Stimulated activated CD4-positive, alpha-beta T cell treated with anti-CD3 and anti-CD28 coated beads, Interleukin-12 subunit alpha, Interleukin-12 subunit beta, amount 100 ng/mL, for 4 hours (primary cell): ENCODE measurements at places on chromosomes 2 and 18.

- DNase-seq: no peak
Observed at GRCh38 chr2:158668001-158668765, 126.9 kb upstream of the DAPL1 start.

DNA sequence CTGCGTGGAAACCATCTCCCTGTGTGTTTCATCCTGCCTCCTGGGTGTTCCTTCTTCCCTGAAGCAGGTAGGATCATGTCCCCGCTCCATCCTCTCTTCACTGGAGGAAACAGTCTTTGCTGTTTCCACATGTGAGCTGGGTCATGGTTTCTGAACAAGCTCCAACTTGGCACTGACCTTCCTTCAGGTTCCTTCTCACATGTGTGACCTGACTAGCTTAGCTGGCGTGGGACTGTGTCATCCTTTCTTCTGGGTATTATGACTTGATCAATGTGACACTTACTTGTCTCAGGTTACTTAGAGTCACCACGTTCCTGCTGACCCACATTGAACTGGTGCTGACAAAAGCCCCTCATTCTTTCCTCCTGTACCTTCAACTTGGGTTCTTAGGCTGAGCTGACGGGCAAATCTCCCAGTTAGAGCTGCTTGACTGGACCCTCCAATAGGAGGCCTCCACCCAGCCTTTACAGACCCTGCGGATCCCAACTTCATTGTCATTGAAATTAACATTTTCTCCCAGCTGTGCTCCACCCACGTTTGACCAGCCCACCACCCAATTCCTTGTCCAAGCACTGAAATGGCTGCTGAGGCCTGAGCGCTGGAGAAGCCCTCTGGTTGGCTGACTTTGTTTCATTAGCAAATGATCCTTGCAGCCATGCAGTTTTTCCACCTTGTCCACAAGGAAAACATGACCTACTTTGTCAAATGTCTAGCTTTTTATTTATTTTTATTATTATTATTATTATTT is 128.1 kb downstream of the DDX1 start:
- no peak for DNase-seq

- peak; percentile 43 for DNase-seq
Observed at GRCh38 chr2:69816923-69817542, 12.4 kb upstream of the GMCL1 start.

DNA sequence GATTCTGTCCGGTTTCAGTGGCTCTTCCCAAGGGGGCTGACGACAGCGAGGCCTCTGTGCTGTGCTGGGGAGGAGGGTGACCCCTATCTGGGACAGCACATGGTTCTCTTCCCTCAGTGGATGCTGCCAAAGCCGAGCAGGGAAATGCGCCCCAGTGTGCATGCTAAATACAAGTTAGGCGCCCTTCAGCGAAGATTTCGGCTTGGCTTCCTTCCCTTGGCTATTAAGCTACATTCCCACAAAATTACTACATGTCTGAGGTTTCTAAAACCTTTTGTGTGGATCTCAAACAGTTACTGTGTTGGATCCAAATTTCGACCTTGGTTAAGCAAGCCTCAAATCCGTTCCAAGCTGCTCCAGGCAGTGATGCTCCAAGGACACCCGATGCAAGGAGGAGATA is 440.3 kb downstream of the NRXN1 start:
- no peak for DNase-seq

DNA sequence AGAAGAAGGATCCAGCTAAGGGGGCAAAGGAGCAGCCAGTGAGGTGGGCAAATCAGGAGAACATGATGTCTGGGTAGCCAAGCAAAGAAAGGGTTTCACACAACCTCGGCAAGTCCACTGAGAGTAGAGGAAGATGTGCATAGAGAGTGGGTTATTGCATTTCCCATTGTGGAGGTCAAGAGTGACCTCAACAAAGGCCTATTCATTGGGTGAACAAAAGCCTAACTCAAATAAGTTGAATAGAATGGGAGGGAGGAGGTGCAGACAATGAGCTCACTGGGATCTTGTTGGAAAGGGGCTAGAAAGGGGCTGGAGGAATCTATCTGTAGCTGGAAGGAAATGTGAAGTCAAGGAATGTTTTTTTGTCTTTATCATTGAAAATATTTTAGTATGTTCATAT is 14.0 kb upstream of the PDCL3 start:
- no peak for DNase-seq

GRCh38 chr2:127125821-127126220 is 18.9 kb upstream of the BIN1 start:
- DNase-seq: no peak

GRCh38 chr2:10990561-10991111 is 78.9 kb downstream of the KCNF1 start:
- no peak for DNase-seq

DNA sequence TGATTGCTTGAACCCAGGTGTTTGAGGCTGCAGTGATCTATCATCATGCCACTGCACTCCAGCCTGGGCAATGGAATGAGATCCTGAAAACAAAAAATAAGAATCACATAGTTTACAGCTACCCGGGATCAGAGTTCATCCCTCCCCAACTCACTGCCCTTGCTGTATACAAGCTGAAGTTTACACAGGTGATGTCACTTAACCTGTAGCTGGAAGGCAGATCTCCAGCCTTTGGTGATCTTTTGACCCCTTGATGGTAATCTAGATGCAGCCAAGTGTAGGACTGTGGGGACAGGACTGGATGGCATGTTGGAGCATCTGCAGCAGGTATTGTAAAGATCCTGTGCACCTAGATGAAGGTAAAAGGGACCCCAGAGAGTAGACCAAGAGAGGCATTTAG is 66.7 kb upstream of the SLC14A2 start:
- DNase-seq: no peak
